T-helper 1 cell (primary cell): ENCODE measurements at places on chromosomes 7 and 10.
A peak's percentile ranks its signal among the peaks of the same experiment; 100 is the strongest.

GRCh38 chr7:94888551-94888950 is 18.8 kb upstream of the PPP1R9A start:
- DNase-seq: no peak

- DNase-seq: no peak
Observed at GRCh38 chr10:91211675-91212074, 8.8 kb upstream of the PCGF5 start.

DNA sequence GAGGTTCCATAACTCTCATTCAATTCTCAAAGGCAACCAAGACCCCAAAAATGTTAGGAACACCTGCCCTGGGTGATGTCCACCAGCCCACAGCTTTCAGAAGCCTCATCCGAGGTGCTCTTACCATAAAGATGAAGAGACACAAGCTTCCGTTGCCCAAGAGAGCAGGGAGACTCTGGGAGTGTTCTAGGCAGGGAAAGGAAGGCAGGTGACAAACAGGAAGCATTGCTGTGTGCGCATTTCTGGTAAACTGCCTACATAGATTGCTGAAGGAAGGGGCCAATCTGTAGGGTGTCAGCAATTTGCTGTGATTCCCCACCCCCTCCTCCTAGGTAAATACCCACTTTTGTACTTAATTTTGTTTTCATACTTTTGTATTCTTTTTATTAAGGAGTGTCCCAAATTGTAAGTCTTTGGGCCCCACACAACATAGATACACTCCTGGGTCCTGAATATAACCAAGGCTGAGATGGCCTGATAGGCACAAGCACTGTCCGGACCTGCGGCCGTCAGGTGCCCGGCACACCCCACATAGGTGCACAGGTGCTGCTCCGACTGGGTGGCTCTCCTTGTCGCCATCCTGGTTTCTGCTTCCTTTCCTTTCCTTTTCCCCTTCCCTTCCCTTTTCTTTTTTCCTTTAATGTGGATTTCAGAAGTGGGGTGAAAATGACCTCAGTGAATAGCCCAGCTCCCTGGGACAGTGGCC is 51.4 kb upstream of the SMNDC1 start:
- DNase-seq: no peak

GRCh38 chr10:110061687-110062086 is 53.9 kb downstream of the ADD3 start:
- DNase-seq: no peak

- DNase-seq: no peak
Observed at GRCh38 chr7:22317632-22318031, 39.3 kb downstream of the RAPGEF5 start.

- DNase-seq: peak; percentile 61
Observed at GRCh38 chr10:100998991-100999741, 442 bp upstream of the LZTS2 start.

DNA sequence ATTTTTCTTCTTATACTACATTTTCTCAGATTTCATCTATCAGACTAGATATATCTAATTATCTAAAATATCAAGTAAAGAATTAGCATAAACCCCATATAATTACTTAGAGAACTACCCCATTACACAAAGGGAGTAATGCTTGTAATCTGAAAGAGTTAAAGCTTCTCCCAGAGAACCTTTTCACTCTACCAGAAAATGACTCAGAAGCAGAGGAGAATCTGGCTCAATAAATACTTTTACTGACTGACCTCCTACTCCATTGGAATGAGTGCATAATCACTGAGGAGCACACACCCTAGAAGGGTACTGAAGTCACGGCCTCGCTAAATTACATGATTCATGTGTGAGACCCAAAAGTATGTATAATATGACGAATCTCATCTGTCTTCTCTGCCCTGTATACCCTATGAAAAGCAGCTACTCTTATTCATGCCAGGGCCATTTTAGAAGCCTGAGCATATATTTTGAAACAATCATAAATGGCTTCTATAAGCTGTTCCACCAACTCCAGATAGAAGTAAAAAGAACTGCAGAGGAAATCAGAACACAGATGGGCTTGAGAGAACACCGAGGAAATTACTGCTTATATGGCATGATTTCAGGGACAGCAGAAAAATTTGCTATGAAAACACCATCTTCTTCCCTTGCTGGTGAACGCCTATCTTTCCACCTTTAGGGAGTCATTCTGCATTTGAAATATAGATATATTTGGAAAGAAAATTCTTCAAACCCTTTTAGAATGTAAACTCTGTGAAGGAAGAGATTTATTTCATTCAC is 32.7 kb downstream of the DNMBP start:
- DNase-seq: no peak

DNA sequence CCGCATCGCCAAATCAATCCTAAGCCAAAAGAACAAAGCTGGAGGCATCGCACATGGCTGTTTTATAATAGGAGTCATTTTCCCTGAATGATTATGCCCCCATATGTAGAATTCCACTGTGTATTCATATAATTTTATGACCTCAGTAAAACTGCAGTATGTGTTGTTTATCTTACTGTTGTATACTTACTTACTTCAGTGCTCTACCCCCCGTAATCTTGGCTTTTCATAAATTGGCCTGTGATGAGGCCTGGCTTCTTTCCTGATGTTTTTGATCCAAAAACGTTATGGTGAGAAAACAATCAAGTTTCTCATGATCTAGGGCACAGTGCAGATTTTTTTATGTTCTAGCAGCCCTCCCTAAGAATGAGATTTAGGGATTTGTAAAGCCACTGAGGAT is 306.4 kb upstream of the FZD1 start:
- DNase-seq: no peak

DNA sequence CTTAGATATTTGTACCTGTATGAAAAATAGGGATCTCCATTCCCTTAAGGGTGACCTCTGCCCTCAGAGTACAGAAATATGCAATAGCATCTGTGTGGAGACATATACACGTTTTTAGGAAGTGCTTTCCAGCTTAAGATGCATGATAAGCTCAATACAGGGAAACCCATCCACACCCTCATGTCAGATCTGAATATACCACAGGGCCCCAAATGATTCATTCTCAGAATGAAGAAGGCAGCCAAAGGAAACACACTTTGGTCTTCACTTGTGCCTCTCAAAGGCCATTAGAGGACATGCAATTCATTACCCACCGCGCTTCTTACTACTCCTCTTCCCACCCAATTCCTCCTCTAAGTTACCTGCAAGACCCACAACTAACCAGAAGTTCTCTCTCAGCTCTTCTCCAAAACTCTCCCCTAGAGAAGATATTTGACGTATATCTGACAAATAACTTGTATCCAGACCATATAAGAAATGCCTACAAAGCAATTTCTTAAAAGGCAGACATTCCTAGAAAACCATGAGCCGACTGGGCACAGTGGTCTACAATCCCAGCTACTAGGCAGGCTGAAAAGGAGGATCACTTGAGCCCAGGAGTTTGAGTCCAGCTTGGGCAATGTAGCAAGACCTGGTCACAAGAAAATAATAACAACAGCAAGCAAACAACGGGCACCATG is 103.0 kb downstream of the OAT start:
- DNase-seq: no peak

- DNase-seq: no peak
Observed at GRCh38 chr7:132256721-132257212, 319.5 kb downstream of the PLXNA4 start.

- DNase-seq: no peak
Observed at GRCh38 chr7:127844165-127844564, 187.1 kb downstream of the LRRC4 start.

DNA sequence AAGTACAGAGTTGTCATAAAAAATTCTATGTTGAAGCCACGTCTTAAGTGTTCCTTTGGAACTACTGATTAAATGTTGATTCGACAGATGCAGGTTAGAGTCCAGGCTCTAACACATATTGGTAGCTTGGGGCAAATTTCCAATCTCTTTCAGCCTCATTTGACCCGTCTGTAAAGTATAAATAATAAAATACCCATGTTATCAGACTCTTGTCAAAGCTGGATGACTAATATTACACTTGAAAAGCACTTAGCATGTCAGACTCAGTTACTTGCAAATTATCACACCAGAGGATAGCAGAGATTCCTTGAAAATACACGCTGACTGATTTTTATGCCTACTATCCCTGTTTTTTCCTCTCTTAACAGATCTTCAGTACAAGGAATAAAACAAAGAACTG is 18.1 kb upstream of the MACC1 start:
- no peak for DNase-seq

DNA sequence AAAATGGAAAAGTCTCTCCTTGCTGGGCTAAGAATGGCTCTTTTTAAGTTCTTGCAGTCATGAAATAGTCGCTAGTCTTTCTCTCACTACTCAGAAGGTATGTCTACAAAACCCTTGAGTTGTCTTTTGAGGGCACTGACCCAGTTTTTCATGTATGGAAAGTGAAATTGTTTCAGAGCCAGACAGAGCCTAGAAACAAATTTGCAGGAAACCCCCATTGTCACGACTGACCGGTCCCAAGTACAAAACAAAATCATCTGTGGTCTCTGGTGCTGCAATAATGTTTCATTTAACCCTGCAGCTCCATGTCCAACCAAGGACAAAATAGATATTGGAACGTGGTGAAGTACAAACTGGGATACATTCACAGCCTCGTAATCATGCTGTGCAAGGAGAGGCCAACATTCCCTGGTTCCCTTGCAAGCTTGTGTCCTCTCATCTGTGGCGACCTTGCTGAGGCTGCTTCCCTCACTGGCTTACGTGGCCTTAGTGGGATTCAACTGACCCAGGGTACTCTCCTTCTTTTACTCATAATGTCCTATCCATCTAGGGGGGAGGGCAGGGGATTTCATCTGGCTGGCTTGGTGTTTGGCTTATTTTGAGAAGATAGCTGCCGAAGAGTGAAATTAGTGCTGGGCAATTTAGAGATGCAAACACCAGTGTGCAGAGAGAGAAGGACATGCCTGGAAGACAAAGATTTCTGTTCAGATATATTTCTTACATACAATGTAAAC is 172.5 kb downstream of the IPMK start:
- DNase-seq: no peak

GRCh38 chr7:39130857-39131526 is 153.3 kb downstream of the POU6F2 start:
- DNase-seq: no peak

GRCh38 chr7:29857654-29858053 is 51.3 kb downstream of the WIPF3 start:
- no peak for DNase-seq

GRCh38 chr10:74637685-74638084 is 188.7 kb upstream of the KAT6B start:
- DNase-seq: no peak

- DNase-seq: no peak
Observed at GRCh38 chr10:80686734-80687475, 149.2 kb downstream of the SH2D4B start.

DNA sequence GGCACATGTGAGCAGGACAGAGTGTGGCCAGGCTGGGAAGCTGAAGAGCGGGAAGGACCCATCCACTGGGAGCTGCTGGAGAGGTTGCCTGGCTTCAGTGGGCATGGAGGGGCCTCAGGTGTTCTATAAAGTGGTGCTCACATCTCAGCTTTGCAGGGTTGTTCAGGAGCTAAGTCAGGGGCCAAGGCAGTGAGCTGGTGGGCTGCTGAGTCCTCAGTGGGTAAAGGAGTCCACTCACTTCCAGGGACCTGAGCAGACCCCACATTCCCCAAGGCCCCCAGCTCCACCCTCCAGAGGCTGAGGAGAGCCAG is 28.8 kb upstream of the C10orf53 start:
- no peak for DNase-seq

DNA sequence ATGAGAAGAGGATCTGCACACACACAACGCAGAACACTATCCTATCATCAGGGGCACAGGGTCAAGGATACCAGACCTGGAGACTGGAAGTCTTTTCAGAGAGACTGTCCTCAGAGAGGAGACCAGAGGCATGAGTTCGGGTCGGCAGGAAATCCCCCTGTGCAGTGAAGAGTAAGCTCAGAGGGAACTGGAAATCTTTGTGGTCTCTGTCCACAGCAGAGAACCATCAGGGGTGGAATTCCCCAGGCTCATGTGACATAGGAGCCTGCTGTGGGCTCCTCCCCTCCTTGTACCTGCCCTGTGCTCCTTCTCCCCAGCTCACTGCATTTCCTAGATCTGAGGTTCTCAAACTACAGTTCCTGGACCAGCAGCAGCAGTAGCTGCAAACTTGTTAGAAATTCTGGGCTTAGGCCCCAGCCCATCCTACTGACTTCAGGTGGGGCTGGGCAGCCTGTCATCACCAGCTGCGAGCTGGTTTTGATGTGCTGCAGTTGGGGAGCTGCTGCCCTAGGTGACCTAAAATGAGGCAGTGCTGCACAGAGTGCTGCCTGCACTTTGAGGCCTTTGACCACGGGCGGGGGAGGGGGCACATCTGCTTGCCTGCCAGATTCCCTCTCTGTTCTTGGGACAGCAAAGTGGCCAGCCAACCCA is 2.4 kb downstream of the ZMIZ2 start:
- peak; percentile 59 for DNase-seq

GRCh38 chr10:89563861-89564478 is 28.6 kb upstream of the SLC16A12 start:
- no peak for DNase-seq

- DNase-seq: peak; percentile 35
Observed at GRCh38 chr10:119030421-119031250, 1.1 kb downstream of the NANOS1 start.

DNA sequence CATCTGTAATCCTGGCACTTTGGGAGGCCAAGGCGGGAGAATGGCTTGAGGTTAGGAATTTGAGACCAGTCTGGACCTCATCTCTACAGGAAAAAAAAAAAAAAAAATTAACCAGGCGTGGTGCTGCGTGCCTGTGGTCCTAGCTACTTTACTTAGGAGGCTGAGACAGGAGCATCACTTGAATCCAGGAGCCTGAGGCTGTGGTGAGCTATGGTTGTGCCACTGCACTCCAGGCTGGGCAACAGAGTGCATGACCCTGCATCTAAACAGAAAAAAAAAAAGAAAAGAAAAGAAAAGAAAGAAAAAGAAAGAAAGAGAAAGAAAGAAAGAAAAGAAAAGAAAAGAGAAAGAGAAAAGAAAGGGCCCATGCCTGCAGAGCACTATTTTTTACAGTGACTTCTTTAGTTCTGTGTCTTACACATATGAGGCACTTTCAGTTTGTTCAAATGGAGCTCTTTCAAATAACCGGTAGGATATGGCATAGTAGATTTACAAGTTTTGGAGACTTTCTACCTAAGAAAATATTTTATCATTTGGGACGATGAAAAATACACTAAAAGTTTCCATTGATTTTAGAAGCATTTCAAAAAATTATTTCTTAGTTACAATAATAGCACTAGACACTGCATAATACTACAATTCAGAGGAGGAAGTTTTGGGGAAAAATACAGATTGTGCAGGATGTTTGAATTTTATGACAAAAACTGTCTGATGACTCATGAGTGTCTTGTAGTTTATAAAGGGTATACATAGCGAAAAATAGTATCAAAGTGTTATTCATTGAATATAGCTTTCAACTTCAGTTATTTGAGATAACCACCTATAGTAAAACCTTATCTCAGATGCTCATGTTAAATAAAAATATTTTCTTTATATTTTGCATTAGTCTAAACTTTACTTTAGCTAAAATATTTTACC is 75.9 kb downstream of the MDFIC start:
- DNase-seq: no peak
